ENCODE measurements at places on chromosomes 3 and 15. TPM values are rescaled to one million over a fixed set of nuclear protein-coding genes. Genes with fewer than 3 reads are reported as not detected.

DNA sequence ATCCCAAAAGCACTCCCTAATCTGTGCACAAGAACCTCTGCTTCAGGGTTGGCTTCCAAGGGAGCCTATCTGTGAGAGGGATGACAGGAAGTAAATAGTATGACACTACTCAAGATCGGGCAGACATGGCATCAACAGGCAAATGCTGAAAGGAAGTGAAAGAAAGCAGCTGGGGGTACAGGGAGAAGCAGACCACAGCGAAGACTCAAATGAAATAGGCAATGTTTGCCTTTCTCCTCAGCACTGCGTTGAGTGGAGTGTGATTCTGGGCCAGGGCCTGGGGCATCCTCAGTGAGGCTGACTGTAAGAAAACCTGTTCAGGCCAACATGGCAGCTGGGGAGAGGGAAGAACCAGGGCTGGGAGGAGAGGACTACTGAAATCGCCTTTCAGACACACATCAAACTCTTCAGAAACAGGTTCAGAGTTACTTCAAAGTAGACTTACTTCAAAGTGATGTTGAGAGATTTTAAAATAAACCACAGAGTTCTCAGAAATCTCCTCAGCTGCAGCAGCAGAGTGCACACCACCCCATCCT lies 96.6 kb downstream of the SLC9A9 start:
- peak overlapping the region; percentile 51 for H3K4me3 ChIP-seq
- no peaks in the 10 kb centered on the region for H3K36me3 ChIP-seq
- peaks cover 13% of the 10 kb centered on the region for H3K4me1 ChIP-seq
- peak overlapping the region; percentile 76 for H3K27ac ChIP-seq
- DNase-seq, result peak; percentile 77

DNA sequence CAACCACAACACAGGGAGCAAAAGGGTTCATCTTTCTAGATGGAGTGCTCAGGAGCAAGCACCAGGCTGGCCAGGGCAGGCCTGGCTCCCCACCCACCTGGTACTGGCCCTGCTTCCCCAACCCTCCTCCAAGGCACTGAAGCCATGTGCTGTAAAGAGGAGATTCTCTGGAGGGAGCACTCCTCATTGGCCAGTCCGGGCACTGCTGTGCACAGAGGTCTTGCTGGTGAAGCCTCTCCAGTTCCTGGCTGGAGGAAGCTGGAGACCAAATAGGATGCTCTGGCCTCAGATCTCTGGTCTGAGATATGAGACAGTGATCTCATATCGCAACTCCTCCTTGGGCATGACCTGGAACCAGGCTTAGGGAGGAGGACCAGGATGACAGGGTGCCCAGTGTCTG lies 7.7 kb upstream of the SEMA3F start:
- H3K36me3 ChIP-seq, result no peaks in the 10 kb centered on the region
- no peak overlapping the region for H3K4me3 ChIP-seq
- peaks cover 5% of the 10 kb centered on the region for H3K27me3 ChIP-seq
- H3K4me1 ChIP-seq, result no peaks in the 10 kb centered on the region
- no peak for DNase-seq

- DNase-seq, result no peak
- H3K27ac ChIP-seq, result no peak overlapping the region
- H3K4me3 ChIP-seq, result no peak overlapping the region
- peaks cover 1% of the 10 kb centered on the region for H3K27me3 ChIP-seq
- H3K4me1 ChIP-seq, result no peaks in the 10 kb centered on the region
These were observed 16.4 kb upstream of the SKIC8 start for GRCh38 chr15:78315686-78316282.

- H3K36me3 ChIP-seq, result peaks cover 33% of the 10 kb centered on the region
- H3K27ac ChIP-seq, result no peak overlapping the region
- H3K4me1 ChIP-seq, result peaks cover 5% of the 10 kb centered on the region
- no peak overlapping the region for H3K4me3 ChIP-seq
- DNase-seq, result no peak
These were observed 57.7 kb downstream of the PXYLP1 start for GRCh38 chr3:141289228-141289772.

SPG21 gene
- total RNA-seq, result 70.4 TPM

DNA sequence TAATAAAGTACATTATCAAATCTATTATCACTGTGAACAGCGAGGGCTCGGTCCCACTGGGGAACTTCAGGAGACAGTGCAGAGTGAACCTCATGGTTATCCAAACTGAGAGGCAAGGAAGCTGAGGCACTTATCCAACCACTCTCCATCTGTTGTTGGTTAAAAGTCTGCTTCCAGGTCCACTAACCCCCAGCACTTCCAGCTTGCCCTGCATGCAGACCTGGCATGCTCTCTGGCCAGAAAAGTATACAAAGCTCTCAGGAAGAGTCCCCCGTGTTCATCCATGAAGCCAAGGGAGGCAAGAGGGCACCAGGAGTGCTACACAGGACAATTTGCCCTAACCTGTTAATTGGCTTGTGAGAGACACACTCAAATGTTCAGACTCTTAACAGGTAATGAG lies 36.0 kb downstream of the FBN1 start:
- no peaks in the 10 kb centered on the region for H3K36me3 ChIP-seq
- no peak for DNase-seq
- H3K27me3 ChIP-seq, result no peaks in the 10 kb centered on the region
- no peak overlapping the region for H3K4me3 ChIP-seq
- no peak overlapping the region for H3K27ac ChIP-seq
- H3K4me1 ChIP-seq, result no peaks in the 10 kb centered on the region

GRCh38 chr15:99295840-99296239 lies 44.6 kb downstream of the LRRC28 start:
- no peak overlapping the region for H3K27ac ChIP-seq
- H3K36me3 ChIP-seq, result peaks cover 24% of the 10 kb centered on the region
- no peaks in the 10 kb centered on the region for H3K27me3 ChIP-seq
- H3K4me1 ChIP-seq, result peaks cover 2% of the 10 kb centered on the region

DNA sequence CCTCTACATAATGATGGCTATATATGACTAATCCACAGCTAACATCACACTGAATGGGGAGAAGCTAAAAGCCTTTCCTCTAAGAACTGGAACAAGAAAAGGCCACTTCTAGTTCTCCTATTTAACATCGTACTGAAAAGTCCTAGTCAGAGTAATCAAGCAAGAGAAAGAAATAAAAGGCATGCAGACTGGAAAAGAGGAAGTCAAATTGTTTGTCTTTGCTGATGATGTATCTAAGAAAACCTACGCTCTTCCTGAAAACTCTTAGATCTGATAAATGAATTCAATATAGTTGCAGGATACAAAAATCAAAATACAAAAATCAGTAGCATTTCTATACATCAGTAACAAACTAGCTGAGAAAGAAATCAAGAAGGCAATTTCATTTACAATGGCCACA lies 116.9 kb downstream of the TP63 start:
- no peaks in the 10 kb centered on the region for H3K4me1 ChIP-seq
- no peaks in the 10 kb centered on the region for H3K27me3 ChIP-seq
- no peak overlapping the region for H3K27ac ChIP-seq
- no peak for DNase-seq
- H3K36me3 ChIP-seq, result no peaks in the 10 kb centered on the region
- H3K4me3 ChIP-seq, result no peak overlapping the region

DNA sequence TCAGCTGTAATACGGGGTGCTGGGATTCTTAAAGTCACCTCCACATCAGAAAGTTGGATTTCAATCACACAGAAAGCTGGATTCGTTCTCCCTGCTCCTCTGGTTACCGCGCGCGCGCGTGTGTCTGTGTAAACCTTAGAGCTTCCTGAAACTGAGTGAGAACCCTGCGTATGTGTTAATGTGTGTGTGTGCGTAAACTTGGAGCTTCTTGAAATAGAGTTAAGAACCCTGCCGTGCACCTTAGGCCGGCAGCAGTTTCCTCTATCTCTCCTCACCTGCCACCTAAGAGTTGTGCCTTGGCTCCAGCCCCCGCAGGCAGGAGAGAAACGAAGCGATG lies 531 bp downstream of the LZTFL1 start:
- peaks cover 19% of the 10 kb centered on the region for H3K4me1 ChIP-seq
- H3K27ac ChIP-seq, result peak overlapping the region; percentile 86
- no peak for DNase-seq
- H3K27me3 ChIP-seq, result peaks cover 50% of the 10 kb centered on the region

DNA sequence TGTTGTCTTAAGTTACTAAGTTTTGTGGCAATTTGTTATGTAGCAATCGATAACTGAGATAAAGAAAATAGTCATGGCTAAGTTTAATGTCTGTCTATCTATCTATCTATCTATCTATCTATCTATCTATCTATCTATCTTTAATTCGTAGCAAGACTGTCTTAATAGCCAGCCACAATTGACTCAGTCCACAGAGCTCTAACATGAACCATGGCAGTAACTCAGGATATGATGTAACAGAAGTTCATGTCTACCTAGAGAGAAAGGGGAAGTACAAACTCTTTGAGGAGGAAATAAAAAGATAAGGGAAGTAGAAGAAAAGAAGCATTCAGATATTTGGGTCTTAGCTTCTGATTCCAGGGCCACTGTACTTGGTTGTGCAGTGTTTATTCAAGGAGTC lies 61.5 kb upstream of the FNDC3B start:
- no peak overlapping the region for H3K27ac ChIP-seq
- H3K4me1 ChIP-seq, result peaks cover 4% of the 10 kb centered on the region
- H3K36me3 ChIP-seq, result no peaks in the 10 kb centered on the region
- H3K27me3 ChIP-seq, result peaks cover 2% of the 10 kb centered on the region

DNA sequence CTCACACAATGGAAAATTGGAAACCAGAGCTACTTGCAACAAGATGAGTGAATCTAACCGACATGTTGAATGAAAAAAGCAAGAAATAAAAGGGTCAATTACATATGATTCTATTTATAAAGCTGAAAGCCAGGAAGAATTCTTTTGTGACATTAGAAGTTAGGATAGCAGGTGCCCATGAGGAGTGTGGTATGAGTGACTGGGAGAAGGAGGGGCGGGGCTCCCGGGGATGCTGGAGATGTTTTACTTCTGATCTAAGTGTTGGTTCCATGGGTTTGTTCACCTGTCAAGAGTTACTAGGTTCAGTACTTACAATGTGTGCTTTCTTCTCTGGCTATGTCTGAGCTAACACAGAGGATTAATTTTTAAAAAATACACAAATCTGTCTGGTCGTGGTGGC lies 60.8 kb downstream of the NSMCE3 start:
- peaks cover 6% of the 10 kb centered on the region for H3K27me3 ChIP-seq
- no peak overlapping the region for H3K4me3 ChIP-seq

GRCh38 chr15:39415634-39416033 lies 165.2 kb upstream of the THBS1 start:
- H3K4me3 ChIP-seq, result no peak overlapping the region
- H3K27ac ChIP-seq, result no peak overlapping the region
- peaks cover 39% of the 10 kb centered on the region for H3K27me3 ChIP-seq

DNA sequence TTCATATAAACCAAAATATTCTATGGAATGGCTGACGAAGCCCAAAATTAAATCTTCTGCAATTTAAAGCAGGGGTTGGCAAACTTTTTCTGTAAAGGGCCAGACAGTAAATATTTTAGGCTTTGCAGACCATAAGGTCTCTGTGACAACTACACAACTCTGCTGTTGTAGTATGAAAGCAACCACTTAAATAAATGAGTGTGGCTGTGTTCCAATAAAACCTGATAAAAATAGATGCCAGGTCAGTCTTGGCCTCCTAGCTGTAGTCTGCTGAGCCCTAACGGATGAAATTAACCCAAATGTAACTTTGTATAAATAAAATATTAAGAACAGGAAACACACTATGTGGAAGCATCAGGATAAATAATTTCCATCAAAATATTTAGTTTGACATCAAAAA lies 104.2 kb downstream of the FBXL22 start:
- no peaks in the 10 kb centered on the region for H3K27me3 ChIP-seq
- H3K27ac ChIP-seq, result no peak overlapping the region
- H3K4me1 ChIP-seq, result peaks cover 1% of the 10 kb centered on the region
- no peak for DNase-seq
- H3K36me3 ChIP-seq, result peaks cover 22% of the 10 kb centered on the region

DNA sequence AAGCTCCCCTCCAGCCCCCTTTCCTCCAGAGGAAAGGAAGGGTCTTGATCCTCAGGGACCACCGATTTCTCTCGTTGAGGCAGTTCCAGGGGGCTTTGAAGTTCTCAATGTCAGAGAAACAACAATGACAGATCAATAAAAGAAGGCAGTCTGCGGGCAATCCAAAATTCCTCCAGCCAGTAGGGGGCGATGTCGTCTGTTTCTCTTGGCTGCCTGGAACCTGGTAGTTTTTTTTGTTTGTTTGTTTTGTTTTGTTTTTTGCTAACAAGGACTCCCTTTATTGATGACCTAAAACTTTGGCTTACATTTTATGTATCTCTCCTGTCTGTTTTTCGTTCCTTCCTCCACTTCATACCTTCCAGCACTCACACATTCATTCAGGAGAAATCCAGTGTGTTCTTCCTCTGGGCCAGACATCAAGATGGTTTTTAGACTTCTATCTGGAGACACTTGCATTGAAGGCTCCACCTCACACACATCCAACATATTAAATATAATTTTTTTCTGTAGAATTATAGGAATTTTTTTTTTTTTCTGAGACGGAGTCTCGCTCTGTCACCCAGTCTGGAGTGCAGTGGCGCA lies 276.6 kb downstream of the RPLP1 start:
- no peak overlapping the region for H3K4me3 ChIP-seq
- DNase-seq, result peak; percentile 92
- H3K4me1 ChIP-seq, result peaks cover 58% of the 10 kb centered on the region
- peaks cover 14% of the 10 kb centered on the region for H3K27me3 ChIP-seq
- H3K36me3 ChIP-seq, result peaks cover under 1% of the 10 kb centered on the region

EBLN2 gene
- 7.8 TPM for total RNA-seq

DNA sequence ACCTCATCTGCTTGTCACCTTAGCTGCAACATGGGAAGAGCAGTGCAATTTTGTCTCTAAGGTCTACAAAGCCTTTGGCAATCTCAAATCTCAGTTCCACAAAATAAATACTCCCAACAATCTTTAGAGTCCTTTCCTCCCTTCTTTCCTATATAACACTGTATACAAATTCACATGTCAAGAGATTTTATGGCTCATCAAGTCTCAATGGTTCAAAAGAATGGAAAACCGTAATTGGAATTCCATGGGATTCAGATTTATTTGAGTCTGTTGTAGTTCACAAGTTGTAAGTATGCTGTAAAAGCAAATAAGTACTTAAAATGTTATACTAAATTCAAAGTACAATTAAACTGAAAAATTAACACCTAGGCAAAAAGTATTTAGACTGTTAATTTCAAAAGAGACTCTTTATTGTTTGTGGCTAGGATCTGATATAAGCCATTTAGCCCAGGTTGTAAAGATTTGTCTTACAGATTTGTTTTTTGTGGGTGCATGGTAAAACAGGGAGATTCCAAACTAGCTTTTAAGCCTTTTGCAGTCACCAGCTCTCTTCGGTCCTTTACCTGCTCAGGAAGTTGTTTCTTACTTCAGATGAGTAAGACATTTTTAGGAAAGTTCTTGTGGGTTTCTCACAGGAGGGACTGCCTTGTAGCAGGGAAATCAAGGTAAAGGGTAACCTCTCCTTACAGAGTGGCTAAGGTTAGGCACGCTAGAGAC lies 50.1 kb downstream of the CMSS1 start:
- peaks cover 26% of the 10 kb centered on the region for H3K36me3 ChIP-seq
- peak overlapping the region; percentile 27 for H3K27ac ChIP-seq
- H3K4me1 ChIP-seq, result peaks cover 75% of the 10 kb centered on the region
- peak; percentile 73 for DNase-seq
- peak overlapping the region; percentile 71 for H3K4me3 ChIP-seq

DNA sequence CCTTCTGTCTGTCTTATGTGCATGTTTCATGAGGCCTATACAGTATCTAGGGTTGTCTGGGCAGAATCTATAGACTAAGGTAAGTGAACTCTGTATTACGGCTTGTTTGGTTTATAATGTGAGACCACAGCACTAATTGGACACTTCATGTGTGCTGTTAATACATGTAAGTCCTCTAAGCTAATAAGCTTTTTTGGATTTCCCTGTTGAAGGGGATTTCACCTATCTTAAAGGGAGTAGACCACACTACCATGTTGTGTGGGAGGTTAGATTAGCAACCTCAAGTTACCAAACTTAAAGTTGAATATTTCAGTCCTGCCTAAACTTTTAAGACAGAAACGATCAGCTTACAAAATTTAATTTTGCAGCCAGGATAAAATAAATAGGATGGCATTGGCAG lies 189.8 kb upstream of the GOLIM4 start:
- no peak overlapping the region for H3K4me3 ChIP-seq
- no peak for DNase-seq
- no peaks in the 10 kb centered on the region for H3K27me3 ChIP-seq
